Calu3 (cell line): ENCODE measurements at places on chromosomes 3 and 15.

GRCh38 chr15:70086636-70087035, 11.1 kb downstream of the TLE3 start:
- no peak for DNase-seq

- no peak for DNase-seq
Observed at GRCh38 chr3:53129344-53129743, 891 bp downstream of the RFT1 start.

GRCh38 chr3:18007980-18008379, 265.5 kb upstream of the TBC1D5 start:
- DNase-seq: no peak

- DNase-seq: no peak
Observed at GRCh38 chr15:42100021-42100800, 5.8 kb upstream of the PLA2G4D start.

DNA sequence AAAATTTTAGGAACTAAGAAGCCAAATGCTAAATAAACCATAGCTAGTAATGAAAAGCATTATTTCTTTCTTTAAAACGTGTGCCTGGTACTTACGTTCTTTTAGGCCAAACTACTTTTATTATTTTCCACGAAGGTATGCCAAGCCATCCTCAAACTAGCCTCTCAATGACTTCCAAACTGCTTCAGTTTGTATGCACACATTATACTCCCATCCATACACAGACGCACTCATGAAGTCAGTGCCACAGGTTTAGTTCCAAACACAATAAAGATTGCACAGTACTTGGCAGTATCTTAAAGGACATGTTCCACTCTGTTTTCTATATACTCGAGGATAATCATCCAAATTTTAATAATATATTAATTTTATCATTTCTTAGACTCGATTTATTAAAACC, 609.2 kb upstream of the ZNF385D start:
- DNase-seq: no peak

DNA sequence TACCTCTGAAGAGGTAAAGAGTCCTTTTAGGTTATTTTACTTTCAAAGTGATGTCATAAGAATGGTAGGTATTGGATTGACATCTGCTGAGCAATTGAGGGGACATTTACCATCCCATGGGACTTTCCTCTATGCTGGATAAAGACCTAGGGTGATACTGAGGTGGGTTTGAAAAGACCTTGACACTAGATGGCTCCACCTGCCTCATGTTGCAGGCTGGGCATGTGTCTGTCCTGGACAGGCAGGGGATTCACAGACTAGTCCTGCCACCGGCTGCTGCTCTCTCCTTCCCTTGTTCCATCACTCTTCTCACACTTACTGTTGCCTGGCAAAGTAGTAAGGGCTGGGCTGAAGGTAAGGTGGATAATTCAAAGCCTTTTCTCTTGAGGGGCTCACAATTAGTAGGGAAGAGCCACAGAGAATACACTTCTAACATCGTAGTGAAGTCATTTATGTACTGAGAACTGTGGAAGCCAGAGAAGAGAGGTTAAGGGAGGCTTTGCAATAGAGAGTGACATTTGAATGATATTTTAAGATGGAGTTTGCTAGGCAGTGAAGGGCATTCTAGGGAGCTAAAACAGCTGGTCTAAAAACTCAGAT, 27.7 kb downstream of the TRAK1 start:
- DNase-seq: peak; percentile 78

GRCh38 chr3:154678041-154678654, 248.2 kb upstream of the GPR149 start:
- no peak for DNase-seq

DNA sequence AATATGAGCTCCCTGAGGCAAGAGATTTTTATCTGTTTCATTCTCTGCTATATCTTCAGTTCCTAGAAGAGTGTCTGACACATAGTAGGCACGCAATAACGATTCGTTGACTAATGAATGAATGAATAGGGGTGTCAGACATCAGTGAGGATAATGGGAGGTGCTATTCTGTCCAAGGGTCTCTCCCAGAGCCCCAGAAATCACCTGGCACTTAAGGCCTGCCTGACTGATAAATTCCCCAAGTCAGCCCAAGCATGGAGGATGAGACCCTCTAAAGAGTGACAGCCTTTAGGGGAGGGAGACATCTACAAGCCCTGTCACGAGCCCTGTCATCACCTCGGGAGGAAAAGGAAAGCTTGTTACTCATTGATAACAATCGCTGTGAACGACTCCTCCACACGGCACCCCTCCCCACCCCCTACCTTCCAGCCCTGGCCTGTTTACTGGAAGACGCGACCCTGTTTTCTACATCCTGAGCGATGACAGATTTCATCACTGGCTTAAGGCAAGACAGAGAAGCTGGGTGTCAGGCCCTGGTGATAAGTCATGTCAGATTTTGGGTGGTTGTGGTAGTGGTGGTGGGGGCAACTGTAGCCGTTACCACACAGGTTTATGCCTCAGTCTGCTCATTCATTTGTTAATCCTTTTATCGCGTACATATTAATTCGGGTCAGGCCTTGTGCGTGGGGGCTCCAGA, 23.1 kb downstream of the BHLHE40 start:
- DNase-seq: no peak

DNA sequence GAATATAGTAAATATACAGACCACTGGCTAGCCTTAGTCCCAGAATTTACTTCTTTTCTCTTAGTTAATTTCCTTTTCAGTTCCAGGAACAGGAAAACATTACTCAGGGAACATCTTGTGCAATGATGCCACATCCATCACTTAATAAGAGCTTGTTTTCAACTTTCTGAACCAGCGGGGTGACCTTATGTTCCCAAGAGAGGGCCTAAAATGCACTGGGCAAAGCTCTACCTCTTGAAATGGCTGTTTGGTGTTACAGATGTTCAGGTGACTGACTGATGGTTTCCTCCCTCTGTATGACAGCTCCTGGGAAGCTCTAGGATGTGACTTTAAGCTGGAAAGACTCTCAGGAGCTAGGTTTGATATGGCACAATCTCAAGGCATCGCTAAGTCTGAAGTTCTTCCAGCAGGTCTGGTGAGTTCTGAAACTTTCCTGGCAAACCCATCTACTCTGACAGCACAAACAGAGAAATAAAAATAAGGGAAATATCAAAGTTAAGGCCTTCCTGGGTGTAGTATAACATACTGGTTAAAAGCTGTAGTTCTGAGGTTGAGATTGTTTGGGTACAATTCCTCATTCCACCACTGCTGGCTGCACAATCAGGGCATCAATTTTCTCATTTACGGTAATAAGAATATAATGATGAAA, 98.6 kb downstream of the ZIC1 start:
- DNase-seq: no peak

GRCh38 chr15:52080031-52080430, 32.5 kb downstream of the BCL2L10 start:
- DNase-seq: no peak
